ENCODE measurements at places on chromosomes 5 and 9. TPM values are rescaled to one million over a fixed set of nuclear protein-coding genes. Genes with fewer than 3 reads are reported as not detected.

DNA sequence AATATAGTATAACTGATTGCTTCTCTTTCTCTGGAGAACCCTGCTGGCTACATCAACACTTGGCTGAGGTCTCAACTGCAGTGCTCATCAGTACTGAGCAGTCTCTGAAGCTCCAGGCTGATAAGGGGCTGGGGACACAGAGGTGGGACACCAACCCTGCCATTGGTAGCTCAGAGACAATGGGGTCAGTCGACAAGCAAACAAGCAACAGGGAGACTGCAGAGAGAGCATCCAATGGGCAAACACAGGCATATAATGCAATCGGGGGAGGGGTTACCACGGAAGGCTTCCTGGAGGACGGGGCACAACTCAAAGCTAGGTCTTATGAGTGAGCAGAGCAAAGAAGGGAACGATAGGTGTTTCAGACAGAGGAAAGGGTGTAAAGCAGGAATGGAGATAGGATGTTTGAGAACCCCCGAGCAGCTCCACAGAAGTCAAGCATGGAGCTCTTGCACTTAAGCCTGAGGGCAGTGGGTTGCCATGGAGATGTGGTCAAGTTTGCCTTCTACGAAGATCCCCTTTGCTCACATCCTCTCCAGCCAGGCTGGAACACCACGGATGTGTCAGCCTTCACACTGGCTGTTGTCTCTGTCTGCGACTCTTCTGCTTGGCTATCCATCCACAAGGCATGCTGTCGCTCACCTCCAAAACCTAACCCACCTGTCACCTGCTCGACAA, 21.5 kb upstream of the AKNA start:
- no peak for DNase-seq

GRCh38 chr5:14357441-14357840, 214.3 kb downstream of the TRIO start:
- no peak for DNase-seq

- no peak for DNase-seq
Measured at GRCh38 chr5:307306-307705, 14.2 kb upstream of the AHRR start.

- DNase-seq, result no peak
Measured at GRCh38 chr9:36780186-36780585, 207.5 kb downstream of the MELK start.

Gene SPINK5
- polyA plus RNA-seq, result 0.27 TPM
